HS-5 (cell line): ENCODE measurements at places on chromosomes 4 and X.
A peak's percentile ranks its signal among the peaks of the same experiment; 100 is the strongest.

GRCh38 chr4:142567620-142568451, 278.3 kb downstream of the INPP4B start:
- DNase-seq, result no peak

DNA sequence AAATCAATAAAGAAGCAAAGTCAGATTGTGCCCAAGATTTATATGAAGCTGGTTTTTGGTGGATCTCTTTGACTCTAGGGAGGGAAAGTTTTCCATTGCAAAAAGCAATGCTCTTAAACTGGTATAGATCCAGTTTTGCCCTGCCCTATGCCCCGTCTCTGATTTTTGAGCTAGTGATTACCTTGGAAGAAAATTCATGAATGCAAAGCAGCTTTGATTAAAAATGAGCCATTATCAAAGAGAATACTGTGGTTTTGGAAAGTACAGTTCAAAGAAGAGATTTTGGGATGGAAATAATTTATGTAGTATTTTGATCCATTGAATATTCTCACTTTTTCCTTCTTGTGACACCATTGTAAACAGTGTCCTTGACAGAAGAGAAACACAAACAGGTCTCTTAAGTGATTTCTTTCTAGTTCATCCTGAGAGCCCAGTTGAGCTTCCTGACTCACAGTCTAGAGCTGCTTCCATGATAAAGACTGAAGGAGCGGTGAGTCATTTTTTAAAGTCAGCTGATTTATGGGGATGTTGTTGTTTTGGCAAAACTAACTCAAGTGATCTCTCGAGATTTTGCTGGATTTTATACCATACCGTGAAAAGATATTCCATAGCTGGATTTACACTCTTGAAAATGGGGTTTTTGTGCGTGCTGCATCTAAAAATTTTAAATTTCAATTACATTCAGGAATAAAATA, 76.7 kb downstream of the AFF1 start:
- DNase-seq, result no peak

DNA sequence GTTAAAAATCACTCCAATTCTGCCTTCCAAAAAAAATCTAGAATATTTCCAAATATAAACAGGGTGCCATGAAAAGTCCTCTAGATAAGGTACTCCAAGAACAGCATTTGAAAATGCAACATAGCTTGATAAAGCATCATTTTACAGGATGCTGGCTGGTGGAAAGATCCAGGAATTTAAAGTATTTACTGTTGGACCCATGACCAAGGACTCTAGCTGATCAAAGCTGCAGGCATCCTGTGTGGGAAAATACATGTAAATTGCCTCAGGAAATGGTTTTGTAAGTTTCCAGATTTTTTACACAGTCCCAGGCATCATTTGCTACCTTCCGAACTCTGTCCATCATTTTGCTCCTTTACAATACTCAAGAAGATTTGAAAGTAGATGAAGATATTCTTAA, 164.4 kb downstream of the GRIA3 start:
- no peak for DNase-seq

GRCh38 chrX:114889481-114889880, 127.9 kb downstream of the IL13RA2 start:
- DNase-seq, result no peak

DNA sequence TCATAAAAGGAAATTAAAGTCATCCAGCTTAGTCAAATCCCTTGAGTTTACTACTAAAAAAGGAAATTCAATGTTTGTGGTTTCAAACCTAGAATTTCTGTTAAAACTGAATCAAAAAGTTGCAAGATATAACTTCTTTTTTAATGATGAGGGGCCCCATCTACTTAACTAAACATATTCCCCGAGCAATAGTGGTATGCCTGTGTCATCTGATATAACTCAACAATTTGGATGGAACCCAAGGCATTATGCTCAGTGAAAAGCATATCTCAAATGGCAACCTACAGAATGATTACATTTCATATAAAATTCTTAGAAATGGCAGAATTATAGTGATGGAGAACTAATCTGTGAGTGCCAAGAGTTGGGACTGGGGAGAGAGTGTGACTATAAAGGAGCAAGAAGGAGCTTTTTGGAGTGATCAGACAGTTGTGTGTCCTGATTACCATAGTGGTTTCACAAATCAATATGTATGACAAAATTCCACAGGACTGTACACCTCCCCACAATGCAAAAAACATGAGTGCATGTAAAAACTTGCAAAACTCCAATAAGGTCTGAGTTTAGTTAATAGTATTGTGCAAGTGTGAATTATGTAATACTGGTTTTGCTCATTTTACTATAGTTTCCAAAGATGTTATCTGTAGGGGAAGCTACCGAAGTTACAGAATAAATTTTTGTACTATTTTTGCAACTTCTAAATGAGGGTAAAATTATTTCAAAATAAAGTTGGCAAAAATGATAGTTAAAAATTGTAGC, 323.2 kb downstream of the ARHGAP24 start:
- DNase-seq, result no peak

DNA sequence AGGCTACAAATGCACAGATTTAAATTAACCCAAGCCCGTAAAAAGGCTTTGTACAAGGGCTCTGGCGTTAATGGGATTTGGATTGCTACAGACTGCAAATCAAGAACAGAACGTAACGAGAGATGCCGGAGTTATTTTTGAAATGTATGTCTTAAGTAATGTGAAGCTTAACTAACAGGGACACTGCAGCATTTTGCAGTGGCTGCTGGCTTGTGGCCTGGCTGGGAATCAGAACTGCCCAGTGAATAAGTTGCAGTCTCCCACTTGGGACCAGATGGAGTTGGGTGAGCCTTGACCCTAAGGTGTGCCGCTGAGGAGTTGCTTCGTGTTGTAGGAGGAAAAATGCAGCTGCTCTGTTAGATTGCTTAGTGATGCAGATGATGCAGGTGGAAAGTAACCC, 318.4 kb downstream of the DHX15 start:
- DNase-seq, result no peak

- no peak for DNase-seq
Observed at GRCh38 chr4:147933316-147933715, 201.4 kb downstream of the ARHGAP10 start.

DNA sequence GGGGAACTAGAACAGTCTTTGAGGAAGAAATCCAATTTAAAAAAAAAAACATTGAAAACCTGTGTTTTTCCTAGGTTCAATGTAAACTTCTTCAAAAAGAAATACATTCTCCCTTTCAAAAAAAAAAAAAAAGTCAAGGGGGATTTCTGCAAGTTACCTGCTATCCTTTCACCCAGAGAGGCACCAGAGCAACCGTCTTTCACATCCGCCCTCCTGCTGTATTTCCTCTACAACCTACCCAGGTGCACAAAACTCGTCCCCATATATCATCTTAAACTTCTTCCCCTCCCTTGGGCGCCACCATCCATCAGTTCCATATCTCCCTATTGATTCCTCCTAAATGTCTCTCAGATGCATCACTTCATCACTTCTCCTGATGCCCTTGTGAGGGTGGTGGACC, 74.5 kb downstream of the NR3C2 start:
- no peak for DNase-seq

DNA sequence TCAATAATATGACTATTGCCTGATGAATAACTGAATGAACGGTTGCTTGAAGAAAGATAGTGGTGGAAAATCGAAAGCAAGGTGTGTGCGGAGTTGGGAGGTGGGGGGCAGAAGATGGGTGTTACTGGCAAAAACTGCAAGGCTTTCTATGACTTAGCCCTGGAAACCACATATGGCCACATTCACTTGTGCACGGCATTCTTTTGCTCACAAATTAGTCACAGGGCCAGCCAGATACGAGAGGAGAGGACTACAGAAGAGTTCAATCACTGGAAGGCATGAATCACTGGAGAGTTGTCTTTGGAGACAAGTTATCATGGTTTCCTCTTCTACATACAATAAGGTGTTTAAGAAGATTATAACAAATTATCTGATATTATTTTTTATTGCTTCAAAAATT, 626.5 kb upstream of the CPEB2 start:
- DNase-seq, result peak; percentile 4

DNA sequence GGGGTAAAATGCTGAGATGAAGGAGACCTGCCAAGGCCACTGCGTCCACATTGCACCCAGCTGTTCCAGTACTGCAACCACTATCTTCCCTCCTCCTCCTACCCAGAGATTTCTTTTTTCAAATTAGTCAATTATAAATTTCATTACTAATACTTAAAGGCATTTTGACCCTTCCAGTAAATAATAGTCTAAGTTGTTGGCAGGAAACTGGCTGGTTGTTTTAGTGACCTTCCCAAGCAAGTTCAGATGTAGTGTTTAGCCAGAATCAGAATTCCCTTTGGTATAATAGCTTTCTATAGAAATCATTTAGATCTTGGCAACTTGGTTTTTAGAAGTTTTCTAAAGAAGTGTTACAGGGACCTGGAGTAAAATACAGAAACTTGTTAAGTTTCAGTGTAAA, 66.0 kb downstream of the AASDH start:
- DNase-seq, result no peak

- DNase-seq, result no peak
Observed at GRCh38 chr4:109185548-109185947, 116.9 kb downstream of the COL25A1 start.
